Activated naive CD8-positive, alpha-beta T cell treated with anti-CD3 and anti-CD28 coated beads, Interleukin-2, amount 10 ng/mL, durations not matched to agents 7 days and 5 days (primary cell): ENCODE measurements at places on chromosomes 3 and 15.

DNA sequence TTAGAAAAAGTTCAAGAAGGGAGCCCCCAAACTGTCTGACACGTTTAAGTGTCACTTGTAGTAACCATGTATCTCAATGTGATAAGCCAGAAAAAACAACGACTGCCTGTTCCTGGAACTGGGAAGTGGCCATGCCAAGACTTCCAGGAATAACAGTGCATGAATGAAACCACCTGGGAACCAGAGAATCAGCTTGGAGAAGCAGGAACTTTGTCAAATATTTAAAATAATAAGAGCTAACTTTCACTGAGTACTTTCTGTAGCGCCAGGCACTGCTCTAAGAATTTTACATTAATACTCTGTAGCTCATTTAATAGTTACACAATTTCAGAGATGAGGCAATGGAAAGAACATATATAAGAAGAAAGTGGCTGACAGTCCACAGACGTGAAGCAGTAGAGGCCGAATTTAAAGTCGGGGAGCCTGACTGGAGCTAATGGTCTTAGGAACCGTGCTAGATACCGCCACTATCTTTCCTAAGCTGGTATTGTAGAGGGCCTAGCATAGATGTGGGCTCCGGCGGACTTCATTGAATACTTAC, 876 bp downstream of the PLSCR1 start:
- DNase-seq, result no peak

DNA sequence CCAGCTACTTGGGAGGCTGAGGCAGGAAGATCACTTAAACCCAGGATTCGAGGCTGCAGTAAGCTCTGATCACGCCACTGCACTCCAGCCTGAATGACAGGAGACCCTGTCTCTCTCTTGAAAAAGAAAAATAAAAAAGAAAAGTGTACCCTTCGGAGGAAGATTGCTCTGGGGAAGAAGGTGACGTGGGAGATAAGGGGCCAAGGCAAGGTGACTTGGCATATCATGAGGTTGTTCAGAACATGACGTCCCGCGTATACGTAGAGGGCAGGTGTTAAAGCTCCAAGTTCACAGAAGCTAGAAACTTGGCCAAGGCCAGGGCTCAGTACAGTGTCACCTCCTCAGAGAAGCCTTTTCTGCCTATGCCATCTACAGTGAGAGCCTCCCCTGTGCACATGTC, 6.7 kb upstream of the ACAD9 start:
- DNase-seq, result no peak

- DNase-seq, result no peak
Observed at GRCh38 chr3:32681811-32682210, 3.2 kb upstream of the CNOT10 start.

DNA sequence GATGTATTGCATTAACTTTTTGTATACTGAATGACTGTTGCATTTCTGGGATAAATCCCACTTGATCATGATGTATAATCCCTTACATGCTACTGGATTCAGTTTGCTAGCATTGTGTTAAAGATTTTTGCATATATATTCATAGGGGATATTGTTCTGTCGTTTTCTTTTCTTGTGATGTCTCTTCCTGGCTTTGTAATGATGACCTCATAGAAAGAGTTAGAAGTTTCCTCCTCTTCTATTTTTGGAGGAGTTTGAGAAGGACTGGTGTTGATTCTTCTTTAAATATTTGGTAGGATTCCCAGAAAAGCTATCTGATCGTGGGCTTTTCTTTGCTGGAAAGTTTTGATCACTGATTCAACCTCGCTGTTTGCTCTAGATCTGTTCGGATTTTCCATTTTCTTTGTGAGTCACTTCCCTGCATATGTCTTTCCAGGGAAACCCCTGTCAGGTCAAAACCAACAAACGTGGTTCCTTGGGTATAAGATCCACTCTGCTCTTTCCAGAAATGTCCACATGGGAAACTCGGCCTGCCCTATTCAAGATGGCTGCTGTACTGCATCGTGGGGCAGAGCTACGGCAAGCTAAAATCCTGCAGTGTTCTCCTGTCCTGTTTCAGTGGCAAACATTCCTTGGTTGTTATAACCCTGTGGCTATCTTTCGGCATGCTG, 120.4 kb downstream of the GABRG3 start:
- DNase-seq, result no peak
